ENCODE measurements at places on chromosomes 4 and X.

GRCh38 chr4:87734936-87735335 is 64.4 kb upstream of the IBSP start:
- DNase-seq: no peak

DNA sequence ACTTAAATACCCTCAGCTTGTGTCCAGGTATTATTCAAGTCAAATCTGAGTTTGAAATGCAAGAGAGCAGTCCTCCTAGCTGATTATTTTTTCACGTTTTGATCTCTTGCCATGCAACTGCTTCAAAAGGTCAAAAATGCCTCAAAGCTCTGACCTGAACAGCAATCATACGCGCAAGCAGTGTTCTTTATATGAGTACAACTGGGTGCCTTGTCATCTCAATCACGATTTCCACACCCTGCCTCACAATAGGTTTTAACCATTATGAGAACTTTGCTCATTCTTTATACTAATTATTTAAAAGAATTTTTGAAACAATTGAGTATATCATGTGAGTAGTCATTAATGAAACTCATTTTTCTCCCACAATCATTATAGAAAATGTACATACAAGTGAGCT is 649.1 kb downstream of the DMD start:
- DNase-seq: no peak

- no peak for DNase-seq
Measured at GRCh38 chr4:1465173-1466033, 59.2 kb upstream of the NKX1-1 start.

GRCh38 chr4:165991325-165992180 is 118.5 kb downstream of the TLL1 start:
- DNase-seq: no peak

- DNase-seq: no peak
Measured at GRCh38 chr4:112881842-112882241, 167.6 kb upstream of the ANK2 start.

GRCh38 chrX:66019974-66020373 is 19.9 kb downstream of the VSIG4 start:
- DNase-seq: no peak

- DNase-seq: no peak
Measured at GRCh38 chr4:128848461-128848860, 39.0 kb downstream of the JADE1 start.

- DNase-seq: no peak
Measured at GRCh38 chr4:73897380-73898136, 28.4 kb downstream of the CXCL1 start.

DNA sequence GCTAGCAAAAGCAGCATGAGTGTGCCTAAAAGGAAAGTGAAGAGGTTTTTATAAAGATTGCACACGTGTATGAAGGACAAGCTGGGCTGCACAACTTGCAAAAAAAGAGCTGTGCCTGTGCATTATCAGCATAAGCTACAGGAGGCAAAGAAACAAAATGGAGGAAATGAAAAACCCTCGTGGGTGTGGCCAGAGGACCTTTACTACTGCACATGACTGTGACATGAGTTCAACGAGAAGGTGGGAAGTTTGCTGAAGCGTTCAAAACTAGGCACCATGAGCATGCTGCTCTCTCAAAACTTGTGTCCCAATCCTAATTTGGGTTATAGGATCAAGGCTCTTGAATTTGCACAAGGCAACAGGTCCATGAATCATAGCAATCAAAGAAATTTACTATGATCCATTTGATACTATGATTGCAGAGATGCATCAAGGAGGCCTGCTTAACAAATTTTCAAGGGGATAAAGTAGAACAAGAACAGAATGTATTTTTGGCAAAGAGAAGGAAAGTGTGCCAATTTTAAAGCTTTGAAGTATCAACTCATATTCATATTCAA is 38.1 kb upstream of the CXorf38 start:
- DNase-seq: no peak

- DNase-seq: no peak
Measured at GRCh38 chr4:125352521-125352920, 37.8 kb downstream of the FAT4 start.

DNA sequence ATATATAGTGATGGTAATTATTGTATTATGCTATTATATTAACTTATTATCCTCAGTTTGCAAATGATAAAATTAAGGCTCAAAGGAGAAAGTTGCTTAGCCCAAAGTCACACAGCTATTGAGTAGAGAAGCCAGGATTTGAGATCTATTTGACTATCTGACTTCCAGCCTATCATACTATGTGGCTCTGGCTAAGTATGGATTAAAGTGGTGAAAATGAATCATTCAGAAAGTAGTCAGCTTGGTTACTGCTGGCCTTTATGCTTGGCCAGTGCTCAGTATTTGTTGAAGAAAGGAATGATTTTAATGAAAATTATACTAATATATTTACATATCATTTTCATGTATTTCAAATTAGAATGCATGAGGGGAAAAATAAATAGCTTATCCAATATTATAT is 219.8 kb downstream of the SHROOM3 start:
- DNase-seq: no peak

- DNase-seq: no peak
Measured at GRCh38 chr4:77451530-77451929, 154.1 kb upstream of the CXCL13 start.

DNA sequence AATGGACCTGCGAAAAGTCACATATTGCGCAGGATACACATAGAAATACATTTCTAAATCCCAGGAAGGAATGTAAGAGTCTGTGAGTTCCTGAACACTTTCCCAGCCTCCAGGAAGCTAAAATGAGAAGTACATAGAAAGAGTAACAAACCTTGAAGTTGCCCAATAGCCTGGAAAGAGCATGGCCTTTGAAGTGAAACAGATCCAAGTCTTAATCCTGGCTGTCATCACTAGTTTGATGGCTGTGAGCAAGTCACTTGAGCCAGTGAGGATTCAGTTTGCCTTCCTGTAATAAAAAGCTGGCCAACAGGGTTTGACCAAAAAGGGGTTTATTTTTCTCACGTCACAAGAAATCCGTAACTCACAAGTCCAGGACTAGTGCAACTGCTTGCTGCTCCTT is 69.8 kb downstream of the ARHGEF38 start:
- no peak for DNase-seq

- no peak for DNase-seq
Measured at GRCh38 chr4:1887052-1887451, 15.9 kb downstream of the NSD2 start.

- no peak for DNase-seq
Measured at GRCh38 chr4:10091531-10092181, 24.9 kb downstream of the WDR1 start.

DNA sequence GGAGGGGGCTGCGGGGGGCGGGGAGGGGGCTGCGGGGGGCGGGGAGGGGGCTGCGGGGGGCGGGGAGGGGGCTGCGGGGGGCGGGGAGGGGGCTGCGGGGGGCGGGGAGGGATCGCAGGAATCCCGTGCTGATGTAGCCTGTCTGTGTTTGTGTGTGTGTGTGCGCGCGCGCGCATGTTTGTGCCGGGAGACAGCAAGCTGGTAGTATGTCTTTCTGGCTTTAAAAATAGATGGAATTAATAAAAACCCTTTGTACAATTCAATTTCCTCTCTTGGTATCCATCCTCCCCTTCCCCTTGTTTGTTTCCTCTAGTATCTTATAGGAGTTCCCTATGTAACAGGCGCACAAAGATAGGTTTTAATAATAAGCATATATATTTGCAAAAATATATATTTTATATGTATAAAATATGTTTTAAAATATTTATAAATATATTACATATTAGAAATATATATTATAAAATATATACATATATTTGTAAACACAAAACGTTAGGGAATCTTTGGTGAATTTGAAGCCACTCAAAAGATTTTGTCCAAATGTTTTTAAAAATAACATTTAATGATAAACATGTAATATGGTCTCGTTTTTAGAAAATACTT is 782 bp downstream of the ARHGAP24 start:
- no peak for DNase-seq
